ENCODE measurements at places on chromosomes 6 and 20.

DNA sequence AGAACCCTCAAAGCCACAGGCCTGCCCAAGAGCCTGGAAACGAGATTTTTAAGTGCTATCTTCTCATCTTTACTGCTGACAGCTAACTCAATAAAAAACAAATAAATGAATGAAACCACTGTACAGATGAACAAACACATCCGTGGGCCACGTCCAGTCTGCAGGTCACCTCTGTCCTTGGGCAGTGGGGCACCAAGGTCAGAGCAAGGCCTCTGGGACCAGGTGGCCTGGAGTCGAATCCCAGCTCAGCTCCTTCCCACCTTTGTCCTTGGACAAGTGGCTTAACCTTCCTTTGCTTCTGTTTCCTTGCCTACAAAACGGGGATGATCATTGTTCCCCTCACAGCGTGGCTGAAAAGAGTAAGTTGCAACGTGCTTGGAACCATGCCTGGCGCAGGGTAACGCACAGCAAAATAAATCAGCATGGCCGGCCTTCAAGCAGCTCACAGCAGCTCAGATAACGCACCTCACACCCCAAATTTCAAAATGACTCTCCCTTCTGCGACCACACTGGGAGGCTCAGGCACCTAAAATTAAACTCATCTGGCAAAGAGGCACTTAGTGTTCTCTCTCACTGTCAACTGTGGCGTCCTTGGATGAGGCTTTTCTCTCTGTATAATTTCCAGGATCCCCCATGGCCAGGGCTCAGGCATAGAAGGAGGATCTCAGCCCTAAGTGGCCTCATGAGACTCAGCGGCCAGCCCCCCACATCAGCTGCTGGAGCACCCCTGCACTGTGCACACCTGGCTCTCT, 35.7 kb downstream of the RRBP1 start:
- DNase-seq, result peak; percentile 2

GRCh38 chr6:43712579-43712978, 25.0 kb upstream of the MRPS18A start:
- DNase-seq, result no peak

DNA sequence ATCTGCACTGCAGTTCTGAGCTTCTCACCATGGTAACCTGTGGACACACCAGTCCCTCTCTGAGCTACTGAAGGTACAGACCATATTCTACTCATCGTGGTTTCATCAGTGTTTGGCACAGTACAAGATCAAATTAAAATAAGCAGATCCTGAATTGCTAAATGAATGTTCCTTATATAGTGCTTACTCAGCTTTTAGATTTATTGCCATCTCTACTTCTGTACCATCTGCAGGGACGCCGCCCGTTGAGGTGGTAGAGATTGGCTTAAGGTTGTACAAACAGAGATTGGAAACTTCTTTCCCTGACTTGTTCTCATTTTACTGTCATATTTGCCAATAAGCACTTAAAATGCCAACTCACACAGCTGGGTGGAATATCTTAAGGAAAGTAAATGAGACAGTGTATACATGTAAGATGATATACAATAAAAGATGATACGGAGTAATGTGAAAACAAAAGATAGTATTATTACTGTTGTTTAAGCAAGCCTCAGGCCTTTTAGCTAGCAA, 223.4 kb upstream of the FOXQ1 start:
- DNase-seq, result no peak

GRCh38 chr20:24747010-24747712, 201.9 kb upstream of the CST7 start:
- DNase-seq, result no peak

GRCh38 chr6:87074101-87074621, 20.7 kb downstream of the CGA start:
- DNase-seq, result no peak

- no peak for DNase-seq
Measured at GRCh38 chr20:10798811-10799210, 125.0 kb upstream of the JAG1 start.

DNA sequence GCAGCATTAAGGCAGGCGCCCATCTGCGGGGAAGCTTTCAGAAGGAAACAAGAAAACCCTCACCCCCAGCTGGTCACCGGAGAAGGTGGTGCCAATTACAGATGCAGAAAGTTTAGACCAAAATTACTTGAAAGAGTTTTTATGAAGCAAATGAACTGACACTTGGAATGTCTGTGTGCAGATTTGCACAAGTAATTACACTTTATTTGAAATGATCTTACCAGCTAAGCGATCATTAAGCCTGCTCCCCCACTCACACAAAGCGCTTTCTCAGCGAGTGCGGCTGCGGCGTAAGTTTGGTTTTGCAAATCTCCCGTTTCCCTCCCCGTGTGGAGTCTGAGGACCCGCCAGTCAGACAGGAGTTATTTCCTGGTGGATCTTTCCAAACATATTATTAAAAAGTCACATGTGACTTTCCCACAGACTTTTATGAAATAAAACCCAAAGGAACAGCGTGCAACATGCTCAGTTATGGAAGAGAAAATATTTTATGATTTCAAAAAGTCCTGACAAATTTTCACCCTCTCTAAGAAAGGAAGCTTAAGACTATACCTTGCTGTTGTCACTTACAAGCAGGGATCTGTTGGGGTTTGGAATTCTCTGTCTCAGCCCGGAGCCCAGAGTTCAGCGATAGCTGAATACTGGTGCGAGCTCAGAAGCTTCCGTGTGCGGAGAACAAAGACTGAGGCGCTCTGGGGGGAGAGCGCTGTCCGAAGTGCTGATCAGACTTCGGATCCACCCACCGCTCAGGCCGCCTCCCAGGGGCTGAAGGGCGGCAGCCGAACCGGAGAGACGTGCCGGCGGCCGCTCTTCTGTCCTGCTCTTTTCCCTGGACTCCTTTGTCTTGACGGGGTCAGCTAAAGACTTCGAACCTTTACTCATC, 2.7 kb upstream of the MYT1 start:
- no peak for DNase-seq

DNA sequence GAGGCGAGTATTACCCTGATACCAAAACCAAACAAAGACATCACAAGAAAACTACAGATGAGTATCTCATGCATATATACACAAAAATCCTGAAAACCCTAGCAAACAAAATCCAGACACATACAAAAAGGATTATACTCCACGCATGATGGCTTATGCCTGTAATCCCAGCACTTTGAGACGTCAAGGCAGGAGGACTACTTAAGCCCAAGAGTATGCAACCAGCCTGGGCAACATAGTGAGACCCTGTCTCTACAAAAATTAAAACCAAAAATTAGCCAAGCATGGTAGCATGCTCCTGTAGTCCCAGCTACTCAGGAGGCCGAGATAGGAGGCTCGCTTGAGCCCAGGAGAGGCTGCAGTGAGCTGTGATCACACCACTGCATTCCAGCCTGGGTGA, 32.4 kb downstream of the TRPC4AP start:
- no peak for DNase-seq

GRCh38 chr6:158711264-158711663, 61.4 kb downstream of the SYTL3 start:
- no peak for DNase-seq

DNA sequence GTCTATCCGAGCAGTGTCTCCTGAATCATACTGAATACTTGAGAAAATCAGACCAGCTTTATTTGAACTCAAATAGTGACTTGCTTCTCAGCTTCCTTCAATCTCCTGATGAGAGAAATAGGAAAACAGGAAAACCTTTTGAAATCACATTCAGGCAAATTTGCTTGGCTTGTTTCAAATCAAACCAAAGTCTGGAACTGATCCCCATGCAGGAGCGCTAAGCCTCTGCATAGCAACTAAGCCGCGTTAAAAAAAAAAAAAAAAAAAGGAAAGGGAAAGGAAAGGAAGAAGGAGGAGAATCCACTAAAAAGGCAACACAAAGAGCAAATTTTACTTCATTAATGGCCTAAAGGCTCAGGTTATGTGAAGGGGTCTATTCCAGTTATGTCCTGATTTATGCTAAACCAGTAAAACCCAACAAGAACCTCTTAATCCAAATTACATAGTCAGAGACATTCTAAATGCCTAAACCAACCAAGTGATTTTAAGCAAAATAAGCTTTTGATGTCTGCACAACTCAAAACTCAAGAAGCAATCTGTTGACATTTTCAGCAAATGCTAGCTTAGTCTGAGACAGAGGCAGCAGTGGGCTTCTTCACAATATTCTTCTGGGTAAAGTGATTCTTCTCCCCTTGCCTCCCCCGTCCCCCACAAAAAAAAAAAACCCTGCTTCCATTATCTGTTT, 112.5 kb downstream of the SOBP start:
- no peak for DNase-seq

- DNase-seq, result no peak
Measured at GRCh38 chr6:22053391-22053997, 243.3 kb downstream of the PRL start.

DNA sequence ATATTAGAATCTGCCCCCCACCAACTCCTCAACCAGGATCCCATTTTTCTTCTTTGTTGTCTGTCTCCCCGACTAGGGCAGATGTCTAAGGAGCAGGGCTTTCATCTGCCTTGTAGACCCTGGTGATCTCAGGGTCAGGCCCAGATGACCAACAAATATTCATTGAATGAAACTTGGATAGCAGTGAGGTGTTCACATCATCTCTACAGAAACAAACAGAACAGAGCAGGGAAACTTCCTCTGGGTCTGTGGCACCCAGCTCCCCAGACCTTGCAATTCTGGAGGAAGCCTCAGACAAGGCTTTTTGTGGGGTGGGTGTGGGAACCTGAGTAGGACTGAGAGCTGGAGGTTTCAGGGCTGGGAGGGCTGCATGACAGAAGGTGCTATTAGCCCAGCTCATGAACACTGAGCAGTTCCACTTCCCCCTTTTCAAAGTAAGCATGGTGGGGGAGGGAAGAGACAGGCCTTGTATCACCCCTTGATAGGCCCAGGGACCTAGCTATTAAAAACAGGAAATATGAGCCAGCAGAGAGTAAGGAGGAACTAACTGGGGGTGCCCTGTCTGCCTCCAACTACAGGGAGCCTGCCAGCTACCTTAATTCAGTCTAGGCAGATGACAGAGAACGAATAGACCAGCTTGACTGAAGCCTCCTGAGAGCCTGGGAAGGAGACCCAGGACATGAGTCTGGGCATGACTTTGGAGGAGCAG, 37.3 kb upstream of the TOP1 start:
- DNase-seq, result no peak

- DNase-seq, result no peak
Measured at GRCh38 chr20:33677991-33678702, 3.9 kb upstream of the NECAB3 start.

GRCh38 chr20:61434341-61434781, 182.3 kb downstream of the CDH4 start:
- DNase-seq, result no peak

DNA sequence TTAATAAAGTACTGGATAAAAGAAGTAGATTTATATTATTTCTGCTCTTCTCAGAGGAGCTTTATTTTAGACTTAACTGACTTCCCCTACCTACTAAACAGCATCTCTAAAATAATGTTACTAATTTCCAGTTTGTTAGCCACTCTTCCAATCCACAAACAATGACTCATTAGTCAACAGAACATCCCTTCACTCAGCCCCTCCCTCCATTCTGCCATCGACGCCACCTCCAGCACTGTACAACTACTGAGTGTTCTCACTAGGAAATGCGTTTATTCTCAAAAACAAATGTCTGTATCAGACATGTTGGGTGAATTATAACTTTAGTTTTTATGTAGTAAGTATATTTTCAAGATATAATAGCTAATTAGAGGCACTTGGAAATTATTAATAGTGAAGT, 427.0 kb downstream of the EYS start:
- no peak for DNase-seq

DNA sequence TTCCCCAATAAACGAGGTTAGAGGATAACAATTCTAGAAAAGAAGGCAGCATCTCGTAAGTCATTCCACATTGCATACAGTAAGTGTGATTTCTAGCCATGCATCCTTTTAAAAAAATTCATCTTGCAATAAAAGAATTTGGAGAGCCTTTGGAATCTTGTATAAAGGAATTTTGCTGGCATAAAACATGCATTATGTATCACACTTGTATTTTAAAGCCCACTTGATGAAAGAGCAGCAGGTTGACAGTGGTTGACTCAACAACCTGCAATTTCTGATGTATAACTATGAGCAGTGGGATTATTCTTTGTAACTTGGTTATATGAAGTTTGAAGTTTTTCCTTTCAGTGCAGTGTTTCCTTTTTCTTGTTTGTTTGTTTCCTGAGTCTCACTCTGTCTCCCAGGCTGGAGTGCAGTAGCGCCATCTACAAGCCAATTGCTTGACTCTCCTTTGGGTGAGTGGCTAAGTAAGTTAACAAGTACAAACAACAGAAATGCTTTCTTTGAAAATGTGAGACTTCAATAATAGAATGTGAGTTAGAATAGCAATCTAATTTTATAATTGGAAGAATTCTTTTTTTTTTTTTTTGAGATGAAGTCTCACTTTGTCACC, 39.9 kb downstream of the JARID2 start:
- DNase-seq, result no peak

- no peak for DNase-seq
Measured at GRCh38 chr6:38725414-38726183, 10.5 kb downstream of the DNAH8 start.

- no peak for DNase-seq
Measured at GRCh38 chr20:1423625-1424106, 30.8 kb upstream of the FKBP1A start.

DNA sequence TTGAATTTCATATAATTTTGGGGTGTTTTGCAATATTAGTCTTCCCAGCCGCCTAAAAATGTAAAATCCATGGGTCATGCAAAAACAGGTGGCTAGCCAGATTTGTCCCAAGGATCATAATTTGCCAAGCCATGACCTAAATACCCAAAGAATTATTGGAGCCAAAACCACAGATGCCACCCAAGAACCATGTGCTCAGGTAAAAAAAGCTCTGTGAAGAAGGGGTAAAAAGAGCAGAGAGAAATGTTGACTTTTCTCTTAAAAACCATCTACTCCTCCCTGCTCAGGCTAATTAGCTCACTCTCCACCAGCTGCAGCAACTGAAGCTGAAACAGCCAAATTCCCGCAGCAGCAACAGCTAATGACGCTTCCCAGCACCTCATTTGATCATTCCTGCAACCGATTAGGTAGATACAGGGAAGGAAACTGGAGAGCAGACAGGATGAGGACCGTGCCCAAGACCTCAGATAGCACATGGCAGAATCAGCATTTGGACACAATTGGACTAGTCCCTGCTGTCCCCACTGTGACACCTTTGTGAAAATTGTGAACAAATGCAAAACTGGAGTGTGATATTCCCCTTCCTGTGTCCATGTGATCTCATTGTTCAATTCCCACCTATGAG, 107.9 kb upstream of the NXT1 start:
- DNase-seq, result no peak

DNA sequence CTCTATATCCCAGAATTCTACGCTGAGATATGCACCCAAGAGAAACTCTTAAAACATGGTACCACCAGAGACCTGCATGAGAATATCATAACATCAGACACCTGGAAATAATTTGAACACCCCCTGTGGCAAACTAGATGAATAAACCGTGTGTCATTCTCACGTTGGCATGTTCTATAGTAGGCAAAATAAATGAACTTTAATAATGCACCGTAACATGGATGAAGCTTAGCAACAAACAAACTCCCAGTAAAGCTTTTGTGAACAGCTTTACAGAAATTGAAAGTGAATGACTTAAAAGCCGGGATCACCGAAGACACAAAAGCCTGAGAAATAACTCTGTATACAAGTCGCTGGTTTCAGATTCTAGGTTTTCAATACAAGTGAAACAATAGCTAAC, 1166.8 kb upstream of the CITED2 start:
- DNase-seq, result no peak
